DMS 273 treated with DMSO at 0.1 percent for 48 hours (cell line): ENCODE measurements at places on chromosomes 16 and 17.
A peak's percentile ranks its signal among the peaks of the same experiment; 100 is the strongest.

DNA sequence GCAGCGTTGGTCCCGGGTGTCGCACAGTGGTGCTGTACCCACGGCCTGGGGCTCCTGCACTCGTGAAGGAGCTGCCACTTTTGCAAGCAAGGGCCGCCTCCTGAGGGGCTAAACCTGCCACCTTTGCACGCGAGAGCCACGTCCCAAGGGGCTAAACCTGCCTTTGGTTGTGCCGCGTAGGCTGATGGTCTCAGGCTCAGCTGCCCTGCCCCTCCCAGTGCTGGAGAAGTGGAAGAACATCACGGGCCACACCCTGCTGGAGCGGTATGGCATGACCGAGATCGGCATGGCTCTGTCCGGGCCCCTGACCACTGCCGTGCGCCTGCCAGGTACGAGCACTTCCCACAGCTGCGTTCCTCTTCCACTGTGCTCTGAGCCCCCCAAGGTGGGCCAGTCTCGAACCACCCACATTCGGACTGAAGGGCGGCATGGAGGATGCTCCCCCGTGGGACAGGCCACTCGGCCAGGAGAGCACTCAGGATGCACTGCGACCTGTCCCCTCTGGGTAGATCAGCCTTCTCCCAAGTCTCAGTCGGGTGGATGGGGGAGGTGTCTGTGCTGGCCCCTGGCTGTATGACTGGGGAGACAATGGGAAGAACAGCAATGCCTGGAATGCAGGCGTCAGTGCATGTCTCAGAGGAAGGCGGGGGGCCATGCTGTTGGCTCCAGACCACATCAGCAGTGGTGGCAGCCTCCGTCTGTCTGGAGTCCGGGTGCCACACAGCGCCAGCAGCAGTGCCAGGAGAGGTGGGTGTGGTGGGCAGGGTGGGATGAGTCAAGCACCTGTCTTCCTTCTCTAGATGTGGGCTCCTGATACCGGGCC lies 20.7 kb downstream of the ACSF3 start:
- DNase-seq, result no peak

DNA sequence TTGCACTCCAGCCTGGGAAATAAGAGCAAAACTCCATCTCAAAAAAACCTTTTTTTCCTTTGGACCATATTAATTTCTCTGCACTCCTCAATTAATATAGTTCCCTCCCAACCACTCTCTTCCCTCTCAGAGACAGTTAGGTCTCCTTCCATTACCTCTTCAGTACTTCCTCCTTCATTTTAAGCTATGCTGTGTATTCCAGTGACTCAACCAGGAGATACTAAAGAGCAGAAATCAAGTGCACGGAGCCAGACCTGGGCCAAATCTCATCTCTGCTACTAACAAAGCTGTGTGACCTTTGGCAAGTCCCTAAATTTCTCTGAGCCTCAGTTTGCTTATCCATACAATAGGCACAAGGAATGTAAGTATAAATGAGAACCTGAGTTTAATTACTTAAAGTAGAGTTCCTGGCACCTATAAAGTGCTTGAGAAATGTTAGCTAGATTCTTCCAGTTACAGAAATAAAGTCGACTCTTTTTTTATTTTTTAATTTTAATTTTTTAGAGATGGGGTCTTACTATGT lies 8.5 kb downstream of the PECAM1 start:
- no peak for DNase-seq

DNA sequence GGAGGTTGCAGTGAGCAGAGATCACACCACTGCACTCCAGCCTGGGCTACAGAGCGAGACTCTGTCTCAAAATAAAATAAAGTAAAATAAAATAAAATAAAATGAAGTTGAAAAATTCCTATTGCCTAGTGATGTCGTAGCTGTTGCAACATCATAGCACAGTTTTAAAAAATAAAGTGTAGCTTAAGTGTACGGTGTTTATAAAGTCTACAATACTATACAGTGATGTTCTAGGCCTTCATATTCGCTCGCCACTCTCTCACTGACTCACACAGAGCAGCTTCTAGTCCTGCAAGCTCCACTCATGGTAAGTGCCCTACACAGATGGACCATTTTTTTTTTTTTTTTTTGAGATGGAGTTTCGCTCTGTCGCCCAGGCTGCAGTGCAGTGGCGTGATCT lies 43.5 kb upstream of the MNT start:
- DNase-seq, result no peak

- DNase-seq, result no peak
Measured at GRCh38 chr17:42895185-42895555, 5.4 kb upstream of the G6PC1 start.

DNA sequence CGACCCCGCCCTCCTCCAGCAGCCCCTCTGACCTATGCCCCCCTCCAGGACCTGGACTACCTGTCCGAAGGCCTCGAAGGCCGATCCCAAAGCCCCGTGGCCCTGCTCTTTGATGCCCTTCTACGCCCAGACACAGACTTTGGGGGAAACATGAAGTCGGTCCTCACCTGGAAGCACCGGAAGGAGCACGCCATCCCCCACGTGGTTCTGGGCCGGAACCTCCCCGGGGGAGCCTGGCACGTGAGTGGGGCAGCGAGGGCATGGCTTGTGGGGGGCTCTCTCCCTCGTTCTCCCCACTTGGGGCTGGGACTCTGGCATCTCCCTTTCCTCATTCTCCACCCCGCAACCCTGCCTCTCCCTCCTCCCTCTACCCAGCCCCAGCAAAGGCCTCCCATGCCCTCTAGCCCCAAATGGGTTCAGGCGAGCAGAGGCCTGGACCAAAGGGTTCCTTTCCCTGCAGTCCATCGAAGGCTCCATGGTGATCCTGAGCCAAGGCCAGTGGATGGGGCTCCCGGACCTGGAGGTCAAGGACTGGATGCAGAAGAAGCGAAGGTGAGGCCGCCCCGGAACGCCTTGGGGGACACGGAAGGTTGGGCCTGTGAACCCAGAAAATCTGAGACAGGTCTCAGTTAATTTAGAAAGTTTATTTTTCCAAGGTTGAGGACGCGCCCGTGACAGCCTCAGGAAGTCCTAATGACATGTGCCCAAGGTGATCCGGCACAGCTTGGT lies 7.4 kb upstream of the NECAB2 start:
- DNase-seq, result no peak

DNA sequence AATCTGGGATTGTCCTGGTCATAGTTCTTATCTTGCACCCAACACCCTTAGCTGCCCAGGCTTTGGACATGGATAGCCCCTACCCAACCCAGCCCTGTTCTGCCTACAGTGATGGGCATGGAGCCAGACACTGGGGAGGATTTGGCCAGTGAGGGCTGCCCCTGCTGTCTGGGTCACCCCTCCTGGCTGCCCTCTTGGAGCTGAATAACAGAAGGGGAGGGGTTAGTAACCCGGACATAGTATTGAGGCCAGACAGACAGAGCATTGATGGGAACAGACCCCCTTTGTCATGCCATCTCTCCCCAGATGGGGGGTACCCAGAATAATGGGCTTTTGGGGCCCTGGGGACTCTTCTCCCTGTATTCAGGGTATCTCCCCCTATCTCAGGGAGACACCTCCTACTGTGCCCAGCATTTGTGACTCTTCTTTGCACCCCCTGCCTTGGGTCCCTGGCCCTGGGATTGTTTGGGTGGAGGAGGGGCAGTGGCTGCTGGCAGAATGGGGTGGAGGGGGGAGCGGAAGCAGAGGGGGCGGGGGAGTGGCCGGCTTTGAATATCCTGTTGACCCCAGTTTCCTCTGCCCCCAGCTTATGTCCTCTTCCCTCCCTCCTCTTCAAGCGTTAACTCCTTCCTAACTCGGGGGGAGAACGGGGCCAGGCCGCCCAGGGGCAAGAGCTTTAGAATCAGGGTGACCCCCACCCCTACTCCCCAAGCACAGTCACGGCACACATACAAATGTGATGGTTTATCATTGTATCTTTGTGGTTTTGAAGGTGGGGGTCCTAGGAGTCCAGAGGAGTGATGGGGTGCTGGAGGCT lies 17.0 kb downstream of the GJD3 start:
- no peak for DNase-seq

DNA sequence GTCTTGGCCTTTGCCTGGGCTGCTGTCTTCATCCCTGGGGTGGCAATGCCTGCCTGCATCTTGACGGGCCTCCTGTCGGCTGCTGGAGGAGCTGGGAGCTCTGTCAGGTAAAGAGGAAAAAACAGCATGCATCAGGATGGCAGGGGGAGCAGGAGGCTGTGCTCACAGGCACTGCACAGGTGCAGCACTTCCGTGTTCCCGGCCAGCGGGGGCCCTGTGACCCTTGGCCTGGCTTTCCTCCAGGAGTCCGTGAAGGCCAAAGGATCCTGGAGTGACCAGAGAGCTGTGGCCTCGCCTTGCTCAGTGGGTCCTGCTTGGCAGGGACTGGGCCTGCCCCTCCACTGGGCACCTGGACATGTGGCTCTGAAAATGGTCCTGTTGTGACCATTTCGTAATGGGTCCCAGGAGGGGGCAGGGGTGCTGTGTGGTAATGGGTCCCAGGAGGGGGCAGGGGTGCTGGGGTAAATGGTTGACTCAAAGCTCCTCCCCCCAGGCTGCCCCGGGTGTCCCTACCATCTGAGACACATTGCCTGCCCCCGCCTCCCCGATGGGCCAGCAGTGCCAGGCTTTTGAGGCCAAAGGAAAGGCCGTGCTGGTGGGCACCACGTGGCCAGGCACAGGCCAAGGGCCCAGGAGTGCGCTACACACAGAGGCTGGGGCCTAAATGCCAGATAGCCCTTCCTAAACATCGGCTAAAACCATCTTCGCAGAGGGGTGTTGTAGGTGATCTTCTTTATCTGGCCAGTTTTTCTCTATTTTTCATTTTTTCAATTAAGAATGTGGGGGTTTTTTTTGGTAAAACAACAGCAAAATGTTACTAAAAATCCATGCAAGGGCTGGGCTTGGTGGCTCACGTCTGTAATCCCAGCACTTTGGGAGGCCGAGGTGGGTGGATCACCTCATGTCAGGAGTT lies 4.0 kb upstream of the FASN start:
- no peak for DNase-seq

DNA sequence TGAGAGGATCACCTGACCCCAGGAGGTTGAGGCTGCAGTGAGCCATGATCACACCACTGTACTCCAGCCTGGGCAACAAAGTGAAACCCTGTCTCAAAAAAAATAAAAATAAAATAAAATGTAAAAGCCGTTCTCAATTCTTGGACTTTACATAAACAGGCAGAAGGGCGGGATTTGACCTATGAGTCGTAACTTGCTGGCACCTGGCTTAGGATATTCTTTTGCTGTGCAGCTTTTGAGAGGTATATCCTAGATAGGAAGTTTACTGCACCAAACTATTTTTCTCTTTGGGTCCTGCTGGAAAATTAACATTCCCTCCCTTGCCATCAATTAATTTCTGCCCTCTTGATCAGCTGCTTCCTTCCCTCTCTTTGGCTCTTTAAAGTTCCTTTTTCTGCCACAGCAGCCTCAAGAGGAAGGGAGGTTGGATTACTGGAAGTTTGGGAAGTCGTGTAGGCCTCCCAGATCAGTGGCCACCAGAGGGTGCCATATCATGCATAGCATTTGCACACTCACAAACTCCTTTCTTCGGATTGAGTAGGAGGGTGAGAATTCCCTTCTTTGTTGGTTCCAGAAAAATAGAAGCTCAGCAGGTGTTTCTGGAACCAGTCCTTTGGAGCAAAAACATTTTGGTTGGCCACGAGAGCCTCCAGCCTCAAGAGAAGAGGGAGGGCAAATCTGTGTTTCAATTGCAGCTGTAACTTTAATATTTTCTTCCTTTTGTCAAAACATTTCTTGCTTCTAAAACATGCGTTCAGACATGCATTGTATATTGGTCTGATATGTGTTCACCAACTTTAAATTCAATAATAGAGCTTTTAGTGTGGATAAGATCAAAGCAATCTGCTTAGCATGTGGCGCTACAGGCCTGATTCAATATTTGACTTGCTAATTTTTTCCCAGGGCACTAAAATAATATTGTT lies 147.3 kb downstream of the CCDC182 start:
- peak; percentile 66 for DNase-seq

- no peak for DNase-seq
Measured at GRCh38 chr17:82019690-82020571, 2.7 kb downstream of the CENPX start.

DNA sequence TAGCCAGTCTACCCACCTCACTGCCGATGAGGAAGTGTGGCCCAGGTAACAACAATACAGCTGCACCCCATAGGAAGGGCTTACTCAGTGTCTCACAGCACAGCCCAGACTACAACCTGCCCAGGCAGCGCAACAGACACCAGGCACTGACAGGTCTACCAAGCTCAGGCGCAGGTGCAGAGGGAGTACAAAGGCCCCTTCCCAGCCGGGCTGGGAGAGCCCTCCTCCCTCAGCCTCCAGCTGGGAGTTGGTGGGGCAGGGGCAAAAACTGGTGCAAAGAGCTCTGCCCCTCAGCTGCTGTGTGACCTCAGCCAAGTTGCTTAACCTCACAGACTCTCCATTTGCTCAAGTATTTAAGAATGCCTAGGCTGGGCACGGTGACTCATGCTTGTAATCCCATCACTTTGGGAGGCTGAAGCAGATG lies 112.6 kb upstream of the LHX1 start:
- no peak for DNase-seq

GRCh38 chr16:6048017-6048416 lies 950.4 kb upstream of the EEF2KMT start:
- DNase-seq, result no peak

DNA sequence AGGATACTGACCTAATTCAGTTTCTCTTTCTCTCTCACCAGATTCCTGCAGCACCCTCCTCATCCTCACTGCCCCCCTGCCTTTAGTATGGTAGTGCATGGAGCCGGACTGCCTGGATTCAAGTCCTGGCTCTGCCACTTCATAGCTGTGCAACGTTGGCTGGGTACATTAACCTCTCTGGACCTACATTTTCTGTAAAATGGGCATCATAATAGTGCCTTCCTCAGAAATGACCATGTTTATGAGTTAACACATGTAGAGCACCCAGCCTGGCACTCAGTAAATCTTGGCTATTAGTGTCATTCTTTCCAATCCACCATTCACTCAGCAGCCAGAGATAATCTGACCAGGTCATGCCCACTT lies 7.3 kb downstream of the UNC119 start:
- DNase-seq, result no peak

- no peak for DNase-seq
Measured at GRCh38 chr17:81471818-81472456, 40.7 kb downstream of the ACTG1 start.

DNA sequence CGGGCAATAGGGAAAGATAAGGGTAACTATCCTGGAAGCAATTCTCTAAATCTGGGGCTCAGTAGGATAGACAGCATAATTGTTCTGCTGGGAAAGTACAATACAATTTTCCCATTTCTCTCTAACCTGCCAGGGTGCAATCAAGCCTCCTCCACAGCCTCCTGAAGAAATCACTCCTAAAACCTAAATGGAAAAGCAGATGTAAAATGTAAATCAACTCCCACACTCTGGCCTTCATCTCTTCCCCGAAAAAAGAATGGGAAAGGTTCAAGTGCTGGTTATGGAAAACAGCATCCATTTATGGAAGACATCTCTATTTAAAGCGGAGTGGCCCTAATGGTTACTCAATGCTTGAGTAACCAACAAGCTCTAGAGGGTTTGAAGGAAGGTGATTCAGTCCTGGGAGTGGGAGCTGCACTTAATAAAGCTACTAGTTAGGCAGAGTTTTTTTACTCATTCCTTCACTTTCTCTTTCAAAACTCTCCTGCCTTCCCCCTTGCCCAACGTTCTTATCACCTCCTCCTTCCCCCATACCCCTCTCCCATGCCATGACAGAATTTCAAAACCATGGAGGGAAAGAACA lies 5.1 kb downstream of the MMD start:
- no peak for DNase-seq
